ENCODE measurements at places on chromosomes 1 and 21.

DNA sequence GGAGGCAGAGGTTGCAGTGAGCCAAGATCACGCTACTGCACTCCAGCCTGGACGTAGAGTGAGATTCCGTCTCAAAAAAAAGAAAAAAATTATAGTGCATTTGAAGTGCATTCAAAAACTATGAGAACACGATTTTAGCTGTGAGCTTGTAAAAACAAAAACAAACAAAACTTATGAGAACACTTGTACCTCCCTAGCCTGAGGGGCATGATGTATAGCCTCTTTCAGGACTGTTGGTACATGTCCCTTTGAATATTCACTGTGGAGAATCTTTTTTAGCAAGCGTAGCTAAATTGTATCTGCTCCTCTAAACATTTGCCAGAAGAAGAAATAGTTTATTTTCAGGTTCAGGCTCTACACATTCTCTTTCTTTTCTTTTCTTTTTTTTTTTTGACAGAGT lies 9.5 kb upstream of the DEGS1 start:
- DNase-seq = no peak

DNA sequence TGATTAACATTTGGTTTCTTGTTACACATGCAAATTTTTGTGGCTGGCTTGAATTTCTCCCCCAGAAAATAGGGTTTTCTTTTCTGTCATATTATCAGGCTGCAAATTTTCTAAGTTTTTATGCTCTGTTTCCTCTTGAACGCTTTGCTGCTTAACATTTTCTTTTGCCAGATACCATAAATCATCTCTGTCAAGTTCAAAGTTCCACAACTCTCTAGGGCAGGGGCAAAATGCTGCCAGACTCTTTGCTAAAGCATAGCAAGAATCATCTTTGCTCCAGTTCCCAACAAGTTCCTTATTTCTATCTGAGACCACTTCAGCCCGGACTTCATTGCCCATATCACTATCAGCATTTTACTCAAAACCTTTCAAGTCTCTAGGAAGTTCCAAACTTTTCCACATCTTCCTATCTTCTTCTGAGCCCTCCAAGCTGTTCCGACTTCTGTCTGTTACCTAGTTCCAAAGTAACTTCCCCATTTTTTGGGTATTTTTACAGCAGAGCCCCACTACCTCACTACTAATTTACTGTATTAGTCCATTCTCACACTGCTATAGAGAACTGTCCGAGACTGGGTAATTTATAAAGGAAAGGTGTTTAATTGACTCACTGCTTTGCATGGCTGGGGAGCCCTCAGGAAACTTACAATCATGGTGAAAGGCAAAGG lies 486.9 kb upstream of the NCAM2 start:
- no peak for DNase-seq

DNA sequence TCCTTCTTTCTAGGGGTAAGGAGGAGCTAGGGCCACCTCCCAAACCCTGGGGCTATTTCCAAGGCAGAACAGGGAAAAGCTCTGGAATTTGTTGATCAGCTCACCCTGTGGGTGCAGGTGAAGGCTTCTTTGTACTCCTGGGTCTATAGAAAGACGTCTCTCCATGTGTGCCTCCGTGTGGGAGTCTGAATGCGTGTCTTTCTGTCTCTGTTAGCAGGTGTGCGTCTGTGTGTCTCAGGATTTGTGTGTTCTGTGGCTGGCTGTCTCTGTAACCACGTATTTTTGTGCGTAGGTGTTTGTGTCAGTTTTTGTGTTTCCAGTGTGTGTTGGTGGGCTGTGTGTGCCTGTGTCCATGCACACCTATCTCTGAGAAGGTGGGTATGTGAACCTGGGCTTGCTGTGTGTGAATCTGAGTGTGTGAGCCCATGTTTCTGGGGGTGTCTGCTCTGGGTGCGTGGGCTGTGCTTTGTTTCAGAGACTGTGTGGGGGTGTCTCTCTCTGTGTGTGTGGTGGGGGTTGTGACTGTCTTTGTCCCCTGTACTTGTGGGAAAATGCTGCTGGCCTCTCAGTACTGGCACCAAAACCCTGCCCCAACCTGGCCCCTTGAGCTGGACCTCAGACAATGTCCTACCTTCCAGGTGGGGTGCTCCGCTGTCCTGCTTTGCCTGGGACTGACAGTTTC lies 12.7 kb upstream of the ETV3L start:
- no peak for DNase-seq

DNA sequence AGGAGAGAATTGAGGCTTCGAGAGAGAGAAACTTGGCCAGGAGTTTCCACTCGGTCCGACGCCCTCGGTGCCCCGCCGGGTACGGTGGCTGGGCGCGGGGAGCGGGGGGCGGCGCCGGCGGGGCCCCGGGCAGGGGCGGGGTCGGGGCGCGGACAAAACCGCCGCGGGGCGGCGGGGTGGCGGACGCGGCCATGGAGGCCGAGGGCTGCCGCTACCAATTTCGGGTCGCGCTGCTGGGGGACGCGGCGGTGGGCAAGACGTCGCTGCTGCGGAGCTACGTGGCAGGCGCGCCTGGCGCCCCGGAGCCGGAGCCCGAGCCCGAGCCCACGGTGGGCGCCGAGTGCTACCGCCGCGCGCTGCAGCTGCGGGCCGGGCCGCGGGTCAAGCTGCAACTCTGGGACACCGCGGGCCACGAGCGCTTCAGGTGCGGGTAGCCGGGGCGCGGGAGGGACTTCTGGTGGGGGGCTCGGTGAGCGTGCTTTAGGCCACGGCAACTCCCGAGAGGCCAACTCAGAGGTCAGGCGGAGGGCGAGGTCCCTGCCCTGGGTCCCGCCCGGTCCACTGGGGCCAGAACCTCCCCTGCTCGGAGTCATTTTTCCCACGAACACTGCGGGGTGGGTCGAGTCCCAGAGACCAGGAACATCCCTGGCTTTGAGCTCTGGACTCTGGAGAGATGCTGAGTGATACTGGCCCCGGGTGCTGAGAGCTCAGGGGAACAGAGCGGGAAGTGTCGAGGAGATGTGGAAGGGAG lies 431 bp downstream of the RAB42 start:
- DNase-seq = no peak

- DNase-seq = no peak
Observed at GRCh38 chr1:54977533-54978297, 2.7 kb upstream of the TMEM61 start.

- DNase-seq = no peak
Observed at GRCh38 chr1:222583079-222583478, 6.7 kb downstream of the TAF1A start.

DNA sequence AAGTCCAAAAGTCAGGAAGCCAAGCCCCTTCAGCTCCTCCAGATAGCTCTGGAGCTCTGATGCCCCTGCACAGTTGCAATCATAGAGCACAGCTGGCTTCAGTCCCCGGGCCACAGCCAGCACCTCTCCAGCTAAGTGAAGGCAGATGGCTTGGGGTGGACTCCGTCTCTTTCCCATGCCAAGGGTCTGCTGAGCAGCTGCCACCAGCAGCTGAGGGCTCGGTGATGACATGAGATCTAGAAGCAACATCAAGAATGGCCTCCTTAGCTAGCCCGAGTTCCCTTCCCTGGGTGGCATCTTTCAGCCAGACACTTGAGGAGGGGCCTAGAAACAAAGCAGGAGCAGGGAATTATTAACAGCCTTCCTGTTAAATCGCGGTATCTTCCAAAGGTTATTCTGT lies 973 bp downstream of the C1orf74 start:
- DNase-seq = no peak

DNA sequence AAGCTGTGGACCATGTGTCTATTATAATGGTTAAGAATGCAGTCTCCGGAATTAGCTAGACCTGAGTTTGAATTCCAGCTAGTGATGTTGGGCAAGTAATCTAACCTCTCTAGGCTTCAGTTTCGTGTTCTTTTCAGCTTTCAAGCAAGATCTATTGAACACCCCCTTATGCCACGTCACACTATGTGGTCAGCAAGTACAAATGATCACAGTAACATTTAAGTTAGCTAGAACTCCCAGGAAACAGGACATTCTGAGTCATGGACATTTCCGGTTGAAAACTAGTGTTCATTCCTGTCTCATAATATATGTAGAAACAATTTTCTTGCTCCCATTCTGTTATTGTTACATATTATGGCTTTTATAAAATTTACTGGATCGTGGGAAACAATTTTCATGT lies 34.0 kb upstream of the NHLH2 start:
- DNase-seq = no peak

DNA sequence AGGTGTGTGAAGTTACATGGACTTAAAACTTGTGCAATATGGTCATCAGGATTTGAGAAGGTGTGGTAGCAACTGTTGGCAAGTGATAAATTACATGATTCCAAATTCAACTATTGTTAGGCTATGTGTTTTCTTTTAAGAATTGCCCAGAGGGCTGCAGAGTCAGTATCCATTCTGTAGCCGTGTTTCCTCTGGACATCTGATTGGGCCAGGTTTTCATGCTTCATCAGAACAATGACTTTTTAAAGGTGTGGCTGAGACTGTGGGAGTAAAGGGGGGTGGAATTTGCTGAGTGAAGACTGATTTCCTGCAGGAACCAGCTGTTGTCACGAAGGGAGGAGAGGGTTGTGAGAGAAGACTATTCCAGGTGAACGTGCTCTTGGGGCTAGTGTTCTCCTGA lies 1.7 kb upstream of the HRNR start:
- DNase-seq = no peak

DNA sequence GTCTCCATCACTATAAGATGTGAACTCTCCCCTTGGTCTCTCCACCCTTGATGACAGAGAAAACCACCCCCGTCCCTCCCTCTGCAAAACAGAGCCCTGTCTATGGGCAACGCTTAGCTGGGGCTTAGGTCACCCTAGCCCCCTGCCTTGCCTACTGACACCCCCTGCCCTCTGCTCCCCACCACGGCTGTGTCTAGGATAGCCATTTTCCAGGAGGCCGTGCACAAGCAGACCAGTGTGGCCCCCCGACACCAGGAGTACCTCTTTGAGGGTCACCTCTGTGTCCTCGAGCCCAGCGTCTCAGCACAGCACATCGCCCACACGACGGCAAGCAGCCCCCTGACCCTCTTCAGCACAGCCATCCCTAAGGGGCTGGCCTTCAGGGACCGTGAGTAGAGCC lies 8.5 kb downstream of the IKBKE start:
- DNase-seq = no peak

GRCh38 chr1:44244986-44245385 lies 31.7 kb downstream of the DMAP1 start:
- no peak for DNase-seq

GRCh38 chr1:225712391-225712790 lies 59.5 kb upstream of the ENAH start:
- DNase-seq = no peak

DNA sequence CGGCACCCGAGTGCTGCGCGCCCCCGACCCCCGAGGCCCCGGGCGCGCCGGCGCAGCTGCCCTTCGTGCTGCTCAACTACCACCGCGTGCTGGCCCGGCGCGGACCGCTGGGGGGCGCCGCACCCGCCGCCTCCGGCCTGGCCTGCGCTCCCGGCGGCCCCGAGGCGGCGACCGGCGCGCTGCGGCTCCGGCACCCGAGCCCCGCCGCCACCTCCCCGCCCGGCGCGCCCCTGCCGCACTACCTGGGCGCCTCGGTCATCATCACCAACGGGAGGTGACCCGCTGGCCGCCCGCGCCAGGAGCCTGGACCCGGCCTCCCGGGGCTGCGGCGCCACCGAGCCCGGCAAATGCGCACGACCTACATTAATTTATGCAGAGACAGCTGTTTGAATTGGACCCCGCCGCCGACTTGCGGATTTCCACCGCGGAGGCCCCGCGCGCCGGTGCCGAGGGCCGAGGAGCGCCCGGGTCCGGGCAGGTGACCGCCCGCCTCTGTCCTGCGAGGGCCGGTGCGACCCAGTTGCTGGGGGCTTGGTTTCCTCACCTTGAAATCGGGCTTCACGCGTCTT lies 49.0 kb downstream of the SIM2 start:
- peak; percentile 57 for DNase-seq

DNA sequence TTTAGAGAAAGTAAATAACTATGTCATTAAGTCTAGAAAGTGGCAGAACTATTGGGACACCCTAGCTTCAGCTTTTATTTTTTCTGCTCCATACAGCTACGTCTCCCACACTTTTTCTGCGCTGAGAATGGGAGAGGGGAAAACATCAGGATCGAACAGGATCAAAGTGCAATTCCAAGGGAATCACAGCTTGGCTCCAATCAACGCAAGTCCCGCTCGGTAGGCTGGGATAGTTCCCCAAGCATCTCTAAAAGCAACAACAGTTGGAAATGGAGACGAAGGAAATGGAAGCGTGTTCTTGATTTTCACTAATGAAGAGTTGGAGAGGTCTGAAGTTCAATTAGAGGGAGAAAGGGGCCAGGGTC lies 536 bp downstream of the HMGCL start:
- DNase-seq = no peak

GRCh38 chr1:24421502-24421901 lies 5.9 kb downstream of the NIPAL3 start:
- no peak for DNase-seq

- DNase-seq = no peak
Observed at GRCh38 chr1:202034683-202035462, 24.5 kb downstream of the ELF3 start.

DNA sequence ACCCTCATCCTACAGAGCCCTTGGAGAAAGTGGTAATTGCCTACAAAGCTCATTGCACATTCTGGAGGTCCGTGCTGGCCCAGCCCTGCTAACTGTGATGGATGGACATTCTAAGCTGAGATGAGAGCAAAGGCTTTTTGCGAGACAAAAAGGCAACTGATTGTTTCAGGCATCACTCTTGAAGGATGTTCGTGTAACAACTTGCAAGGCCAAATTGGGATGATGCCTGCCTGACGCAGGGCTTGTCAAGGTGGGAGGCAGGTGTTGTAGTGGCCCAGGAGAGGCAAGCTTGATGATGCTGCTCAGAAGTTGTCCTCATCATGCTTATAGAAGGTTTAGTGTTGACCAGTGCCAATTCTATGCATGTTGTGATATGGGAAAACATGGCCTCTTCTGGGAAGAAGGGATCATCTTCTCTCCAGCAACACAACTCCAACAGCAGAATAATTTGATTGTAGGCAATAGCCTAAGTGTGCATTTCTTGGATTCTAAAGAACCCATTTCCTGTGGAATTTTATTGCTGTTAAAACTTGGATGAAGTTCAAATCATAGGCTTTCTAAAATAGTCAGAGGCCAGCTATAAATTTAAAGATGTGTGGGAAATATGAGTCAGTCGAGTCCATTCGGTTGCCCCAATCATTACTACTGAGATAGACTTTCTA lies 102.5 kb upstream of the COA6 start:
- DNase-seq = no peak

GRCh38 chr1:198849093-198849492 lies 210.3 kb downstream of the PTPRC start:
- DNase-seq = no peak

- DNase-seq = no peak
Observed at GRCh38 chr1:15911927-15912326, 64.0 kb downstream of the ZBTB17 start.

GRCh38 chr1:170424346-170424745 lies 107.6 kb upstream of the GORAB start:
- no peak for DNase-seq

DNA sequence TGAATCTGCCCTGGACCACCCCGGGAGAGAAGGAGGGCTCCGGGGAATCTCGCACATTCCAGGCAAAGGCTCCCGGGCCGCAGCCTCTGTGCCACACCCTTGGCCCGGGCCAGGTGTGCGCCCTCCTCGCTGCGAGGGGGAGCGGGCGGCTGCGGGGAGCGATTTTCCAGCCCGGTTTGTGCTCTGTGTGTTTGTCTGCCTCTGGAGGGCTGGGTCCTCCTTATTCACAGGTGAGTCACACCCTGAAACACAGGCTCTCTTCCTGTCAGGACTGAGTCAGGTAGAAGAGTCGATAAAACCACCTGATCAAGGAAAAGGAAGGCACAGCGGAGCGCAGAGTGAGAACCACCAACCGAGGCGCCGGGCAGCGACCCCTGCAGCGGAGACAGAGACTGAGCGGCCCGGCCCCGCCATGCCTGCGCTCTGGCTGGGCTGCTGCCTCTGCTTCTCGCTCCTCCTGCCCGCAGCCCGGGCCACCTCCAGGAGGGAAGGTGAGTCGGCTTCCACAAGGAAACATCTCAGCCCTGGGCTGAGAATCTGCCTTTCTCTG lies at the start of gene LAMC2:
LAMC2 (plus strand) TSS at position 324 of the 550 bp plus-strand sequence; CDS start at position 413, 89 bp downstream.
- DNase-seq = peak; percentile 76

Measured in activated naive CD4-positive, alpha-beta T cell treated with anti-CD3 and anti-CD28 coated beads for 36 hours (primary cell).